ENCODE measurements at places on chromosomes 12 and 14.

DNA sequence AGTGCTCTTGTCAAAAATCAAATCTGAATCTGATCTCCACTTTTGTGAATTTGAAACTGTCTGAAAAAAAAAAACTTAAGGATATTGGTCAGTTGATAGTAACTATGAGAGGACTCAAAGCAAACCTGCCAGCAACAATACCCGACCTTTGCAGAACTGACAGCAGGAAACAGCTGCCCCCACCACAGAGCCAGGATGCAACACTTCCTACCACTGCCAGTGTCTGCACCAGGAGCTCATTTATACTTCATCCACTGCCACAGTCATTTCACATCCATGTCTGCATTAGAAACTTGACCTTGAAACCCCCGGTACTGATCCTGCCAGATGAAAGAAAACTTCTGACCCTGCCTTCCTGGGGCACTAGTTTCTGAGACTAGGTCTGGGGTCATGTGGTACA, 27.4 kb upstream of the RXYLT1 start:
- DNase-seq = no peak

DNA sequence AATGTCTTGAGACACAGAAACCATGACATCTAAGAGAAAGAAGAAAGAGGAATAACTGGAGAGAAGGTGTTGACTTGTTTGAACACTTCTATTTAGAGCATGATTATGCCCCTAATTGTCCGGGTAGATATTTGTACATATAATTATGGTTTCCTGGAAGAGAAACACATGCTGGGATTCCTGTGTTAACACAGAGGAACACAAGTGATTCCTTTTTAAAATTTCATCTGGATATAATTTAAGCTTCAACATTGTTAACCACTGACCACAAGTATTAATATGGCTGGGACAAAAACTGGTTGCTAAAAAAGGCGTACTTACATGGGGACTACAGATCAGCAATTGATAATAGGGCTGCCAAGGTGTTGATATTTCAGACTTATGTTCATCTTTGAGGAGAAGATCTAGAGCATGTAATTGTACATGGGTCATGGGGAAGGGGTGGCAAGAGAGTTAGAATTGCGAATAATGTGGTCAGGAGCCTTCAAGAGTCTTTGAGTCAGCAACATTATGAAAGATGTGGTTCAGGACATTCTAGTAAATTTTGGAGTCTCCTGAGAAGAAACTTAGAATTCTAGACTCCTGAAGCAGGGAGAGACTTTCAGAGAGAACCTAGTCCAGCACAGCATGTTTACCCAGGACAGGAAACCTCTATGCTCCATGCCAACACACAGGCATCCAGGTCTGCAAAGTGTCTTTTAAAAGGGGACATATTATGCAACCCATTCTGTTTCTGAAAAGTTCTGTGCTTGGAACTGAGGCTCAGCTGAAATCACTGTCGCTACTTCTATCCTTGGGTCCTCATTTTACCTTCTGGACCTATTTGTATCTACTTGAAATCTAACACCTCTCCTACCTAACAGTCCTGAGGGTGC, 56.5 kb downstream of the SLC38A1 start:
- DNase-seq = no peak

DNA sequence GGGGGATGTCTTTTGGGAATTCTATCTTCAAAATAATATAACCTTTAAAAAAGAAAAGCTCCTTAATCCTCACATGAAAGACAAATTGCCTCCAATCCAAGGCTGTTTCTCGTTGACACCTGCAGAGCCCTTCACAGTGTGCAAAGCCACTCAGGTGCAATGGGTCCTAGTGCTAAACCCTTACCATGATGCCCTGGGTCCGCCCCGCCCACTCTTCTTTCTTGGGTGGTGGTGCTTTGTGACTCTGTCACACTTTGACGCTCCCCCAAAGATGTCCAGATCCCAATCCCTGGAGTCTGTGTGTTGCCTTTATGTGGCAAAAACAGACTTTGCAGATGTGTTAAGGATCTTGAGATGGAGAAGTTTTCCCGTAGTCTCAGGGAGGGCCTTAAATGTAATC, 29.7 kb downstream of the CLMN start:
- DNase-seq = no peak

- no peak for DNase-seq
These were observed 29.2 kb downstream of the BBS10 start for GRCh38 chr12:76318773-76319594.

DNA sequence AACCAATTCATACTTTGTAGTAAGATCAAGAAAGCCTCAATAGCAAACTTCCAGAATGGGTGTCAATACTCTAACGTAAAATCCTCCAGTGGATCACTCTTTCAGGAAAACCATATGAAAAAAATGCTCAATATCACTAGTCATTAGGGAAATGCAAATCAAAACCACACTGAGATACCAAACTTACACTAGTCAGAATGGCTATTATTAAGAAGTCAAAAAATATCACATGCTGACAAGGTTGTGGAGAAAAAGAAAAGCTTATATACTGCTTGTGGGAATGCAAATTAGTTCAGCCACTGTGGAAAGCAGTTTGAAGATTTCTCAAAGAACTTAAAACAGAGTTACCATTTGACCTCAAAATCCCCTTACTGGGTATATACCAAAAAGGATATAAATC, 49.5 kb upstream of the ATXN7L3B start:
- DNase-seq = no peak

- no peak for DNase-seq
These were observed at the start of gene TMCC3 for GRCh38 chr12:94650143-94651056. Gene TMCC3 (minus strand): TSS chr12:94650557. CDS start chr12:94650430, 127 bp downstream.

DNA sequence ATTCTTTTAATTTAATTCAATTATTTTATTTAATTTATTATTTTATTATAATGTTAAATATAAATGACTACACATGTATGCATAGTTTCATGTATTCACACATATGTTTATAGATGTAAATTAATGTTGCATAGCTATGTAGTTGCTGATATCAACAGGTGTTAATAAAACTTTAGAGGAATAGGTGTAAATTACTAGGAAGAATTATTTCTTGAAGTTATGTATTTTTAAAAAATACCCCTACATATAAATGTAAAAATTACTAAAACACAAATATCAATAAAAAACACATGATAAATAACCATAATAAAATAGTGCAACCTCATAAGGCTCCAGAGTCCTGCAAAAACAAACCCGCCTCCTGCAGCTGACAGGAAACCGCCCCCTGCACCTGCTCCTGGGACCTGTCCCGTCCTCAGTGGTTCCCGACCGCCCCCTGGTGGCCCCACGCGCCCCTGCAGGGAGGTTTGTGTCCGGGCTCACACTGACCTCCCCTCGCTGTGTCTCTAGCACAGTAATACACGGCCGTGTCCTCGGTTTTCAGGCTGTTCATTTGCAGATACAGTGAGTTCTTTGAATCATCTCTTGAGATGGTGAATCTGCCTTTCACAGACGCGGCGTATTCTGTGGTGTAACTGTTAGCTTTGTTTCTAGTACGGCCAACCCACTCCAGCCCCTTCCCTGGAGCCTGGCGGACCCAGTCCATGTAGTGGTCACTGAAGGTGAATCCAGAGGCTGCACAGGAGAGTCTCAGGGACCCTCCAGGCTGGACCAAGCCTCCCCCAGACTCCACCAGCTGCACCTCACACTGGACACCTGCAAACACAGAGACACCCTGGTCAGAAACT, 1264.0 kb downstream of the TMEM121 start:
- DNase-seq = peak; percentile 69

DNA sequence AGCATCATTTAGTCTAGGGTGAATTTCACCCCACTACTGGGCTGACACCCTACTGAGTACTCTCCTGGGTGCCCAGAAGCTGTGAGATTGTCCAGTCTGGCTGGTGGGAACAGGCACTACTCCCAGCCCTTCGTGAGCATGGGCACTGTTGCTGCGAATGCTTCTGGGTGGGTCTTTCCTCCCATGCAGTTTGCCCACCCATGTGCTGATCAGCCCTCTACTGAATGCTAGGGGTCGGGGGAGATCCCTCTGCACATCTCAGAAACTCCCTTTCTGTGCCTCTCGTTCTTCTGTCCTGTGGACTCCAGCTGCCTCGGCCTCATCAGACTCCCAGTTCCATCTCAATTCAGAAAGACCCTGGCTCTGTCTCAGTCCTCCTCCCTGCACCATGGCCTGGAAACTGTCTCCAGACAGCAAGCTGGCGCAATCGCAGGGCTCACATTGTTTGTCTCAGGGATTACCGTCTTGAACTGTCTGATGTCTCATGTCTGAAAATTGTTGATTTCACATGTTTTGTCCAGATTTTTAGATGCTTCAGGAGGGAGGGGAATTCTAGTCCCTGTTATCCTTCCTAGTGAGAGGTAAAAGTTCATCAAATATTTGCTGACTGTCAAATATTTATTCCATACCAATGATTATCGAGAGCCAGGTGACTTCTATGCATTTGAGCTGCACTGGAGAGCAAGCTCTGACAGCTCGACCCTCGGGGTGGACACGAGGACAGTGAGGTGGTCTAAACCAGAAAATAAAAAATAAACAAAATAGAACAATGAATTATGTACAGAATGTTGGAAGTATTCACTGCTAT, 316.6 kb upstream of the RTL1 start:
- no peak for DNase-seq

- DNase-seq = no peak
These were observed 255.0 kb upstream of the NPAS3 start for GRCh38 chr14:32683679-32684078.

DNA sequence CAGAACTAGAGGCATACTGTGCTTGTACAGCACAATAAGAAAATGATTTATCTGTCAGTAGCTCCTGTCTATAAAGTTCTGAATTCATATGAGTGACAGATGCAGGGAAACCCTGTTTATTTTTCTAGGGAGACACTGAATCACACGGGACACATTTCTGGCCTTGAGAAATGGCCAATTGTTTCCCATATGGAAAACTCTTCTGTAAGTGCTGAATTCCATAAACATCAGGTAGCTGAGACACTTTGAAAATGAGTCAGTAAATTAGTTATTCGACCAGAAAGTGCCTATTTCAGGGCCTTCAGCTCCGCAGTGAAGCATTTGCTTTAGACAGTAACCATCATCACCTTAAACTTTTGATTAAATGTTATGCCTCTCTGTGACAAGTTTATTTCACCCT, 184.4 kb downstream of the TMEM132D start:
- no peak for DNase-seq

DNA sequence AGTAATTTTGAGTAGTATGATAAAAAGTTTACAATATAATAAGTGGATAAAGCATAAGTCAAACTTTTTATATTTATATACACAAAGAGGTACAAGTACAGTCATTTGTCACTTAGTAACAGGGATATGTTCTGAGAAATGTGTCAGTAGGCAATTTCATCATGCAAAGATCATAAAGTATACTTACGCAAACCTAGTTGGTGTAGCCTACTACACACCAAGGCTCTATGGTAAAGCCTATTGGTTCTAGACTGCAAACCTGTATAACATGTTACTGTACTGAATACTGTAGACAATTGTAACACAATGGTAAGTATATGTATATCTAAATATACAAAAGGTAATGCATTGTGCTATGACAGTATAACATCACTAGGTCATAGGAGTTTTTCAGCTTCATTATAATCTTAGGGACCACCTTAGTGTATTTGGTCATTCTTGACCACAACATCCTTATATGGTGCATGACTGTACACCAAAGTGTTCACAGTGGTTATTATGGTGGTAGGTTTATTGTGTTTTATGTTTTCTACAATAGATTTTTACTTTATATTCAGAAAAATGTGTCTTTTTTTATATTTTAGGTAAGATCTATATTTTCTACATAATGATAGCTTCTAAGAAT, 14.9 kb upstream of the SCFD1 start:
- DNase-seq = no peak

DNA sequence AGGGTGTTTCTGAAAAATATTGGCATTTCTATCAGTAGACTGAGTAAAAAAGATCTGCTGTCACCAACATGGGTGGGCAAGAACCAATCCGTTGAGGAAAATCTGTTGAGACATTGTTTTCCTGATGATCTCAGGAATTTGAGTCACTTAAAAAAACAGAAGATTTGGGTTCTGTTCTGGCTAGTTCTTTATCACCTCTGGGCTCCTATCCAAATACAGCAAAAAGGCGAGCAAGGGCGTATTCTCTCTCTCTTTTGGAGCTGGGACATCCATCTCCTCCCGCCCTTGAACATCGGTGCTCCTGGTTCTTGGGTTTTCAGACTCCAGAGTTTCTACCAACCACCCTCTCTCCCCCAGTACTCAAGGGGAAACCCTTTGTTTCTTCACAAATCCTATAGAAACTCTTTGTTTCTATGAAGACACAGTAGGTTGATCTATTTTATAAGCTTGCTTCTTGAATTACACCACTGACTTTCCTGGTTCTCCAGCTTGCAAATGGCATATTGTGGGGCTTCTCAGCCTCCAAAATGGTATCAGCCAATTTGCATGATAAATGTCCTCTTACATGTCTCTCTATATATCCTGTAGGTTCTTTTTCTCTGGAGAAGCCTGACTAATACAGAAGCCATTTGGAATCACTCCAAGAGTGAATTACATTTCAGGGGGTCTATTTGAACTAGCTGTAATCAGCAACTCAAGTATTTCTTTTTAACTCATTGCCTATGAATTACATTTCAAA, 263.9 kb upstream of the TMTC1 start:
- no peak for DNase-seq

GRCh38 chr14:90697132-90697531, 119.1 kb downstream of the TTC7B start:
- DNase-seq = no peak

DNA sequence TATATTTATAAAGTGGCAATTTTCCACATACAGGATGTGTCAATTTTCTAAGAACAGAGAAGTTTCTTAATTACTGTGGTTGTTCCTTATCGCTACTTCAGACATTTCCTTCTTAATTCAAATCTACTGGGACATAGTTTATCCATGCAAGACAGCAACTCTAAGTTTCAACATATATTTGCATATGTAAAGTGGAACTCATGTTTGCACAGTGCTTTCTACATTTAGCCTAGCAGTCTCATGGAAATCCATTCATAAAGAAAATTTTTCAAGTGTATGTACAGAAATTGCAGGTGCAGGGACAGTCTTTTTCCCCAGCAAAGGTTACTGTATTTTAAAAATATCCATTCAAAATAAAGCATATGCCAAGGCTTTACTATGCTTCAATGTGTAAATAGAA, 956.7 kb upstream of the SEL1L start:
- no peak for DNase-seq

- DNase-seq = no peak
These were observed 135.9 kb downstream of the C12orf75 start for GRCh38 chr12:105466231-105466900.

GRCh38 chr14:69468949-69469348, 15.6 kb upstream of the PLEKHD1 start:
- no peak for DNase-seq

GRCh38 chr12:80707126-80707829, at the start of gene MYF6:
Gene MYF6 (plus strand): TSS chr12:80707634. CDS start chr12:80707720, 86 bp downstream.
- DNase-seq = no peak

DNA sequence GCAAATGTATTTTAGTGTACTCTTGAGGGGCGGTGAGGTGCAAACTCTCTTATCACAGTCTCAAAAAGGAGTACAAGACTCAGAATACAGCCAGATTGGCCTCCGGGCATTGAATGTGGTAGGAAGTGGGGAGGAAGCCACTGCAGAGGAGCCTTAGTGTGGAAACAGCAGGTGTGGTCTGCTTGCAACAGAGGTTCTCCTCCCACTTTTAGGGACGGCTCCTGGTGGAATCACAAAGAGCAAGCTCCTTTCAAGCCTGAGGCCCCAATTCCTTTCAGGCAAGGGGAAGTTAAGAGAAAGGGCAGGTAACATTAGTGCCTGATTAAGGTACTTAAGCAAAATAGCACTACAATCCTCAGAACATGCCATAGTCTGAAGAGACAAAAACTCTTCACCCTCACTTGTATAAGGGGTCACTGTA, 23.7 kb upstream of the SLC2A3 start:
- DNase-seq = peak; percentile 4

GRCh38 chr12:45184147-45184963, 31.5 kb upstream of the ANO6 start:
- DNase-seq = no peak

Data from activated CD4-positive, alpha-beta T cell treated with anti-CD3 and anti-CD28 coated beads, Interleukin-2, amount 50 U/mL, for 24 hours (primary cell).